CD4-positive, alpha-beta T cell treated with Interleukin-4 for 4 hours (primary cell): ENCODE measurements at places on chromosomes 6 and 20.
A peak's percentile ranks its signal among the peaks of the same experiment; 100 is the strongest.

GRCh38 chr20:11976966-11977365, 59.3 kb downstream of the BTBD3 start:
- no peak for DNase-seq

GRCh38 chr6:139644821-139645220, 270.4 kb upstream of the CITED2 start:
- no peak for DNase-seq

GRCh38 chr20:12687476-12687875, 321.3 kb upstream of the SPTLC3 start:
- no peak for DNase-seq

DNA sequence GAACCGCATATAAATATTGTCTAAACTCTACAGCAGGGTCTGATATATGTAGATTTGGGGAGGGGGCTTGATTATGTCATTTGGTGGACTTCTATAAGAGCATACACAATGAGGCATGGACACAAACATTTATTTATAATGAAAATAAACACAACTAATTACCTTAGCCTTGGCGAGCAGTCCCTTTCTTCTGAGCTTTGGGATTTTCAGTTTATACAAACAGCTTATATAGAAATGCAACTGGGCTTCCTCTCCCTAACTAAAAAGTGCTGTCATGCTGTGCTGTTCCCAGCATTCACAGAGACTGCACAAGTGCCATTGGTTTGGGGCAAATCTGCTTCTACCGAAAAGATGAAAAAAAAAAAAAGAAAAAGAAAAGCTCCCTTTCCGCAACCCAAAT, 69.9 kb downstream of the AKAP12 start:
- no peak for DNase-seq

GRCh38 chr6:113481910-113482309, 375.2 kb upstream of the MARCKS start:
- DNase-seq, result no peak

DNA sequence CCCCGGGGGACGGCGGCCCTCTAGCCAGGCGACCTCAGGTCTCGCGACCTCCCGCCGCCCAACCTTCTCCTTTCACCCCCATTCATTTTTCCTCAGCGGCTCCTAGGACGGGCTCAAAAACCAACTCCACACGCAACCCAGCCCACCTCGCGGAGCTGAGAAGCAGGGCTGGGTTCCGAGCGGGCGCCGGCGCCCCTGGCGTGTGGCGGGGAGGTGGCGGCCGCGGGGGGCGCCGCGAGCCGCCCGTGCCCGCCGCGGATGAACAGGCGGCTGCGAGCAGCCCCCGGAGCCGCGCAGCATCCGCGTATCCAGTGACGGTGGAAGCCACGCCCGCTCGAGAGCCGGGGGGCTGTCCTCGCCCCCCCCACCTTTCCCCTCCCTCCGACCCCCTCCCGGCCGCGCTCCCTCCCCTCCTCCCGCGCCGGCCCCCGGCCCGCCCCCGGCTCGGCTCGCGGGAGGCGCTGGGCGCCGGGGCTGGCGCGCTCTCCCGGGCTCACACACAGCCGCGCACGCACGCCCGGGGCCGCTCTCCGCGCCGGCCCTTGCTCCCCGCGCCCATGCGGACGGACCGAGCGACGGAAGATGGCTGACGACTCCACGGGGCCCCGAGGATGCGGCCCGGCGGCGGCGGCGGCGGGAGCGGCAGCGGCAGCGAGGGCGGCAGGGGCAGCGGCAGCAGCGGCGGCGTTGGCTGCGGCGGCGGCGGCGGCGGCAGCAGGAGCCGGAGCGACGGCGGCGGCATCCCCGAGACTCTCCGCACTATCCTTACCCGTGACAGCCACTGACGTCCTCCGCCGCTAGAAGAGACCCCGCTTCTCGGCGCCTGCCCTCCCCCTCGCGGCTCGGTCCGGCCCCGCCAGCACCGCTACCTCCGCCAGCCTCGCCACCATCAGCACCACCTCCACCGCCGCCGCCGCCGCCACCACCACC, at the start of gene SOBP:
SOBP (plus strand) TSS at position 482 of the 930 bp plus-strand sequence. CDS start 500 bp downstream, outside the sequence.
- DNase-seq, result peak; percentile 17

DNA sequence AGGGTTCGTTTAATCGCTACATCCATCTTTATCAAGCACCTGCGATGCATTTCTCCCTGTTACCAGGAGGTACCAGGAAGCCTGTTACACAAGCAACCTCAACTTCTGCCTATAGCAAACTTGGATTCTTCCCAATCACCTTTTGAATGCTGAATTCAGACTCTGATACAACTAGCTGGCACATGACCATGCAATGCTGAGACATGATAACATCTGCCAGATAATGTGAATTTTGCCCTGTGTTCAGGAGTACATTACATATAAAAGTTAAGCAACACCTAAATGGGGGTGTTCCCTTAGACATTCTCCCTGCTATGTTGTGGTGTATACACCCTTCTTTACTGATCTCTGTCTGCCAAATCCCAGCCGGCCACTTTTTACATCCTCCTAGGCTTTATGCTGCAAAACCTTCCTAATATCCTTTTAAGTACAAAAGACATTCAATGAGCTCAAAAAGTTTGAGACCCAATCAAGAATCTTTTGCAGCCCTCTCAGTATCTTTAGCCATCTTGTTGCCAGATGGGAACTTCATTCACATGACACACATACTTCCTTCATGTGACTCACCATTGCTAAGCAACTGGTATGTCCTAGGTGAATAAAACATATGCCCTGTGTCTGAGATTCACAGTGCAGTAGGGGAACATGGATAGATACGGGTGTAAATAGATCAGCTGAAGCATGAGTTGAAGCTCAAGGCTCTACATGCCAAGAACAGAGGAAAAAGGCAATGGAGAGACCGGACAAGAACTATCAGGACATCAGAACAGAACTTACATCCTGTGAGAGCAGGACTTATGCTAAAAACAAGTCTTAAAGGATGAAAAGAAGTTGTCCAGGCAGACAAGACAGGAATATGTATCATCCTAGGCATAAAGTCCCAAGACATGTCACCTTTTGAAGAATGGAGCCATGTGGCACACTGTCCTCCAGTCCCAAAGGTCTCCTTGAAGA, 84.3 kb downstream of the ZHX3 start:
- no peak for DNase-seq

DNA sequence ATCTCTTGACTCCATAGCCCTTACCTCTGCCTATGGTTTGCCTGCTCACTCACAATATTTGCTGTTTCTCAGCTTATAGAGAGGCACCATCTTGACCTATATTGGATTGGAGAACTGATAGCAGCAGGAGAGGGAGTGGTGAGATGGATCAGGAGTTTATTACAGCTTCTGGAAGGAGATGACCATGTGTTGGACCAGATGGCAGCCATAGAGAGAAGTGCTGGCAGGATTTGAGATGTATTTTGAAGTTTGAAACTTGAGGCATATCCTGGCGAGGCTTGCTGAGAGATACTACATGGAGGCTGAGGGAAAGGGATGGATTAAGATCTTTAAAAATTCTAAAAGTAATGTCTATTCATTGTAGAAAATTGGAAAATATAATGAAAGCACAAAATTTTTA, 198.0 kb upstream of the ZFP64 start:
- DNase-seq, result no peak

DNA sequence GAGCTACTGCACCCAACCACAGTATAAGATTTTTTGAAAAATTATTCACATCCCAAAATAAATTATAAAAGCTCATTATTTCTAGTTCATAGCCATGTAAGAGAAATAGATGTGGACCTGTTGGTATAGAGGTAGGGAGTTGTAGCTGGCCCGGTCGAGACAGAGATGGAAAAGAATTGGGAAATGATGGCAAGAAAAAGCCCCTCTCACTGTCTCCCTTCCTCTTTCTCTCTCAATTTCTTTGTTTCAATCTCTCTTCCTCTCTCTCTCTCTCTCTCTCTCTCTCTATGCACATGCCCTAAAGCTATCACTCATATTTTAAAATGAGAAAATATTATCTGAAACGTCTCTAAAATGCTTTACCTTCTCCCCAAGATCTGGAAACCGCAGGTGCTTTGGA, 80.7 kb upstream of the CD83 start:
- no peak for DNase-seq

DNA sequence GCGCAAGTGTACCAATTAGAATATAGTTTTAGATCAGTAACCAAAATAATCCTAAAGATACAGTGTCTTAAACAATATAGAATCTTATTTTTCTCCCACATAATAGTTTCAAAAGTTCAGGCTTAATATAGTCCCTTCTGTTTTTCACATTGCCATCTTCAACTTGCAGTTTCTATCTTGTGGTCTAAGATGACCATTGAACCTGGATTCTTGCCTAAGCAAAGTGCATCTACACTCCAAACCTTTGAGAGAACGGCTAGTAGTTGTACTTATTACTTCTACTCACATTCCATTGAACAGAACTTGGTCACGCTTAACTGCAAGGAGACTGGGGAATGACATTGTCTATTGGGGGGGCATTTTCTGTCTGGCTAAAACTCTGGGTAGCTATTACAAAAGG, 373.0 kb downstream of the LMBRD1 start:
- DNase-seq, result no peak

DNA sequence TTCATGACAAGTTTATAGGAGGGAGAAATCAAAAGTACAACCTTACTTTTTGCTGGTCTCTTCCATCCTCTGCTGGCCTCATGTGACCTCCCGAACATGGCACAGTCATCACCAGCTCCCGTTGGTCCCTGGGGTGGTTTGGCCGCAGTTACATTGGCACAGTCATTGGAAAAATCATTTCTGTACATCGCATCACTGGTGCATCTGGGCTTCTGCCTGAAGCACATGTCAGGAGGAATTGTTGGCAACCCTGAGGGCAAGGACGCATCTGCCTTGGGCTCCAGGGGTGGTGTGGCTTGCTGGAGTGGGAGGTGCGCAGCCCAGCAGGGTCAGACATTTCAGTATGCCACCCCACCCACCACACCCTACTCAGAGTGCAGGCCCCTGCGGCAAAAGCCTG, 162.9 kb upstream of the SLC24A3 start:
- DNase-seq, result no peak

GRCh38 chr6:123316733-123317323, 319.9 kb downstream of the TRDN start:
- DNase-seq, result peak; percentile 1

DNA sequence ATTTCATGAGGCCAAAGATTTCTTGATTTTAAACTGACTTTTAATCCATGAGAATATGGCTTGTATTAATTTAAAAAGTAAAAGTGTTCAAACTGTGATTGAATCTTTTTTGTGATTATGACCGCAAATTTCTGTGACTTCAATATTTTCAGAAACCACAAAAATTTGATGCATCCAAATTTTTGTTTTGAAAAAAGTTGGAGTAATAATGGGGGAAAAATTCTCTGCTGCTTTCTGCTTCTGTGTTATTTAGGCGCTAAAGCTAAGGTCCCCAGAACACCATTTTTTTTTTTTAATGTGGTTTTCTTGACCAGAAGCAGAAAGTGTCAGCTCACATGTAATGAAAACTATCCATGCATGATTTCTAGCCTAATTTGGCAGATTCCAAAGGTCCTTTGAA, 65.3 kb downstream of the GRIK2 start:
- no peak for DNase-seq

DNA sequence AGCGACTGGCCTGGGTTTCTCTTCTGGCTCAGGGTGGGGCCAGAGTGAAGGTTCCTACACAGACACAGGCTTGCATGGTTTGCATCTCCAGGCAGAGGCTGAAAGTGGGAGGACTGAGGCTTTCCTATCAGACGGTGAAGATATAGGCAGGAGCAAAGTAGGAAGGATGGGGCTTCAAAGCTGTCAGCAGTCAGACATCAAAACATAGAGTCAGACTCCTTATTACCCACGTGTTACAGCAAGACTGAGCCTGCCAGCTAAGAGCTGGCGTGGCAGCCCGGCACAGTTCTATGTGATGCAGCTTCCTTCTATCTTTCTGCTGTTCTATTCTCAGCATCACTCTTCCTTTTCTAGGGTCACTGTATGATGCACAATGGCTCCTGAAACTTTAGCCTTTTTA, 445.1 kb downstream of the DOK5 start:
- no peak for DNase-seq

DNA sequence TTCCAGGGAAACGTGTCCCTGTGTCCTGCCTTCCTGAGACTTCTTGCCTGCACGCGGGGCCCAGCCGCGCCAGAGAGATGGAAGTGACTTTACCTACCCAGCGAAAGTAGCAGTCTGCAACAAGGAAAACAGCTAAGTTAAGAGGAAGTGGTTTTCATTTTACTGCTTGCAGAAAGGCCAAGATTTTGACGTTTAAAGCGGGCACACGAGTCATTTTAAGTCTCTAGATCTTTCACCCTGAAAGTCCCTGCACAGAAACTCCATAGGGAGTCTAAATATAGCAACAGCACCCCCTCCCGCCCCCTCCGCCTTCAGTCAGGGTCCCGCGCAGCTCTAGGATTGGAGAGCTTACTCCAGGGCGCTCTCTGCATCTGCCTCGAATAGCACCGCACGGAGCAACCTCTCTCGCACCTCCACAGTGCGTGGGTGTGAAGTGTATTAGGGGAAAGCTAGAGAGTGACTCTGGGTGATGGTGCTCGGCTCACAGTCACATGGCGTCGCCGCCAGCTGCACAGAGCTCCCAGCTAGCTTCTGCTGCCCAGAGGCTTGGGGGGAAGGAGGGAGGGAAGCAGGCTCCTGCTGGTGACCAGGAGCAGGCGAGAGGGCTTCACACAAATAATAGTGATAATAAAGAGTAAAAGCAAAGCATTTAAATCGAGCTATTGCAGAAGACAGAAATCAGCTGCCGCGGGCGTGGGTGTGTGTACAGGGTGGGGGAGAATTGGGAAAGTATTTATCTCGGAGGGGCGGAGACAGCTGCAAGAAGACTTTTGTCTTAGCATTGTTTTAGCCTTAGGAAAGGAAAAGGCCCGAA, 1.8 kb upstream of the KCNQ5 start:
- DNase-seq, result peak; percentile 62

GRCh38 chr6:167872538-167873210, 46.0 kb downstream of the AFDN start:
- no peak for DNase-seq

DNA sequence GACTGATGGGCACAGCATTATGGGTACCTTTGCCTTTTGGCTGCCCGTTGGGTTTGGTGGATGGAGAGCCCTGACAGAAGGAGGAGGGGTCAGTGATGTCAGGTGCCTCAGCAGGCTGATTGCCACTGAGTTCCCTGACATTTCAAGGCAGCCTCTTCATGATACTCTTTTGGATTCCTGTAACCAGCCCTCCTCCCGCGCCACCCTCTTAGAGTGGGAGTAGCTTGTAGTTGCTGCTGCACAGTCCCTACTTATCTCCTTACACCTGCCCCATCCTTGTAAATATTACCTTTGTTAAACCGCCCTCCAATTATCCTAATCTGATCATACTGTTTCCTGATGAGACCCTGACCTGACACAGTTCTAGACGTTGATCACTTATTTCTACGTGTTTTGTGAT, 140.0 kb downstream of the CFAP61 start:
- DNase-seq, result no peak

GRCh38 chr6:14240411-14241166, 123.0 kb downstream of the CD83 start:
- no peak for DNase-seq
